ENCODE measurements at places on chromosomes 6 and 20.
A peak's percentile ranks its signal among the peaks of the same experiment; 100 is the strongest.

- no peak for DNase-seq
Measured at GRCh38 chr6:129989396-129989795, 29.0 kb upstream of the L3MBTL3 start.

DNA sequence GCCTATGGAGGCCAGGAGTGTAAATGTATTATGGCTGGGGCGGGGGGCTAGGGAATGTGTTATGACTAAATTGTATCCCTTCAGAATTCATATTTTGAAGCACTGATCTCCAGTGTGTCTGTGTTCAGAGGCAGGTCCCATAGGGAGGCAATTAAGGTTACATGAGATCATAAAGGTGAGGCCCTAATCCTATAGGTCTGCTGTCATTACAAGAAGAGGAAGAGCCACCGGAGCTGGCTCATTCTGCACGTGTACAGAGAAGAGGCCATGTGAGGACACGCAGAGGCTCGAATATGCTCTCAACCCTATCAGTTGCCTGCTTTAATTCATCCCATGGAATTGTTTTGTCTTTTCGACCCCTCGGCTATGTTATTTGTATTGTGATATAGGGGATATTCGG, 76.9 kb downstream of the VTA1 start:
- no peak for DNase-seq

GRCh38 chr20:57611586-57612311, 8.5 kb downstream of the ZBP1 start:
- DNase-seq, result no peak

GRCh38 chr20:51931371-51931781, 129.1 kb upstream of the SALL4 start:
- DNase-seq, result no peak

GRCh38 chr6:11724286-11724685, 54.3 kb downstream of the ADTRP start:
- no peak for DNase-seq

- no peak for DNase-seq
Measured at GRCh38 chr20:47533518-47534062, 31.9 kb downstream of the NCOA3 start.

- no peak for DNase-seq
Measured at GRCh38 chr6:105821027-105821426, 265.1 kb upstream of the PRDM1 start.

DNA sequence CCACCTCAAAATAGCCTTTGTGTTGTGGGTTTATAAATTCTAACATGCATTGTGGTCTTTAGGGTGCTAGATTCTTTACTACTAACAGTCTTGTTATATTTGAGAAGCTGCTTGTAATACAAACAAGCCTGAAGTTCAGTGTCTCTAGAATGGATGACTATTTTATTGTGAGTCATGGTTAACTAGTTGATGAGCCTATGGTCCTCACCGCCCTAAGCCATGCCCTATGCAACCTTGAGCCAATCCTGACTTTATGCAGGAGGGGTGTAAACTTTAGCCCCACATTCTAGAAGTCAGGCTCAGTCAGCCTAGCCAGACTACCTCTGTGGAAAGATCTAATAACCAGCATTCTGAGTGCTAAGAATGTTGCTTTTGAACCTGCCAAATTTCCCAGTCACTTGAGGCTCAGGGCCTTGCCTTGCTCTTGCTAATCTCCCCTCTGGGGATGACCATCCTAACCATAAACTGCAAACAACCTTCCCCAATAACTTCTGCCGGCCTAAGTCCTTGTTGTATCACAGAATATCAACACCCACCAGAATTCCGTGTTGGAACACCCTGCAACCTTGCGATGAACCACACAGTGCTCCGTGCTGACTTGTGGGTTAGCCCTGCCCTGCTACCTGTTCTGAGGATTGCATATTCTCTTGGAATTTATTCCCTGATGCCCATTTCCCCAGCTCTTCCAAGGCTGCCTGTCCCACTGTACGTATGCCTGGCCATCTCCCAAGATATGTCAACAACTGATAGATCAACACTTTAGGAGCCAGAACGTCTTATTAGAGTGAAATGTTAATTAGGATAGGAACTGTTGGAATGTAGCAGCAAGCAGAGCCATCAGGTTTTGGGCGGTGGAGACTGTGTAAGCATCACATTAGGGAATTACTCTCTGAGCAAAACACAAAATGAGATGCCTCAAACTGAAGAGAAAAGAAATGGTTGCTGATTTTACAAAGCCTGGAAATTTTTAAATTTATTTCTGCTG, 71.7 kb upstream of the CEP85L start:
- DNase-seq, result no peak

GRCh38 chr6:144286503-144287393, 1.6 kb downstream of the UTRN start:
- DNase-seq, result peak; percentile 82

DNA sequence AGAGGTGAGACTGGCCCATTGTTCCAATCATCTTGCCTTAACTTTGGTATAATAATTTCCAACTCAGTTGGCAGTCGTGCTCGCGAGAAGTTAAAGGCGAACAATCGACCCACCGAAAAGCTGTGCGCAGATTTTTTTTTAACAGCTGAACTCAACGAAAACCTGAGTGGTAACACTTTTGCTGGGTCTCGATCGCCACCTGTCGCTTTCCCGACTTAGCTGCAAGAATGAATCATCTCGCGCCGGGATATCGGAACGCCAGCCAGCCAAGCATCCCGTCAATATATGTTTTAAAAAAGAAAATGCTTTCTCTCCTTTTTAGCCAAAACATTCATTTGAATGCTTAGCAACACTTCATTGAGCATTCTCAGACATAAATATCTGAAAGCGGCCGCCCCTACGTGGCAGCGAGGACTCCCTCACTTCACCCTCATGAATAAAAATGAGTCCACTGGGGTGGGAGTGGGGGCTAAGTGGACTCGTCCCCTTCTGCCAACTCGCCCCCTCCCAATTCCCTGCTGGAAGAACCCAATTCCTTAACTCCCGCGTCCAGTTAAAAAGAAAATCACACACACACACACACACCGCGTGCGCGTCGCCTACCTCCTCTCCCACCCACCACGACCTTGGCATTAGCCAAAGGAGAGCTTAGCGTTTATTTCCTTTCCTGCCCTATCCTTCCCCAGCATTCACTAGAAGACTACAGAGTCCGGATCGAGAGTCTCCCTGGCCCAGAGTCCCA, 1.5 kb downstream of the COL12A1 start:
- peak; percentile 90 for DNase-seq

DNA sequence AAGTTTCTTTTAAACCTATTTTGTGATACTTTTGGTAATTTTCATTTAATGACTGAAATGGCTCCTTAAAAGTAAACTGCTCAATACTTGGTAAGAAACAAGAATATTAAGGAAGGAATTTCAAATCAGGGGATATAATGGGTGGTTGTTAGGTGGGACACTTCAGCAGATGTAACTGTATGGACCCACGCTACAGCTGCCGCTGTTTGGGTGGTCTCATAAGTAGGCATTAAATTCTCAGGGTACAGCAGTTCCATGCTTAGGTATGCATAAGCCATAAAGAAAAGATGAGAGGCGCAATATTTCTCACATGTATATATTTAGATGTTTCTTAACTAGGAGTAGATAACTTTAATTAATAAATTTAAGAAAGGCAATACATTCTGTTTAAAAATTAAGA, 35.0 kb downstream of the COL19A1 start:
- DNase-seq, result no peak

DNA sequence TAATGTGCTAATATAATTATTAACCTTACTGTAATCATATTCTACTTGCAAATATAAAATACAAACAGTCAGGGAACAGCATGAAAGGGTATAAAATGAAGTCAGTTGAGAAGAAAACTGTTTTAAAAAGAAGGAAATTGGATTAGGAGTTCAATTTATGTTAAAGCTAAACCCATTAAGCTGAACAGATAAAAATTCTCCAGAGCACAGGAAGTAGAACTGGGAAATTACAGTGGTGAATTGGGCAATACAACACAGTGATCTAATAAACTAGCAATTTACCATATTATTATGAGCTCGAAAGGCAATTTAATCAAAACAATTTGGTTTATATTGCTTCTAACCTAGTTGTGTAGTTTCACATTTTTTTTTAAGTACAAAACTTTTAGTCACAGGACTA, 407.4 kb upstream of the RGS17 start:
- DNase-seq, result no peak

DNA sequence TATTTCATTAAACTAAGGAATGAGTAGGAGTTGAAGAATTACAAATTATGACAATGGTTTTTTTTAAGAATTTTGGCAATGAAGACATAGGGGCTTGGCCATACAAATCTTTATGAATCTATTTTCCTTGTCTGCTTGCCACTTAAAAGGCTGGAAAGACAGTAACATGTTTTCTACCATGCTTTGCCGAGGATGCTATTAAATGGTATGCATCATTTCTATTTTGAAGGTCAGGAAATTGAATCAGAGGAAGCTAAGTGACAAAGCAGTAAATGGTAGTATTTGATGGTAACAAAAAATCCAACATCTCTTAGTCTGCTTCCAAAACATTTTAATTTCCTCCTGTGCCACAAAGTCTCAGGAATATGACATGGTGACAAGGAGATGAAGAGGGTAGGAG, 287.2 kb downstream of the RFPL4B start:
- DNase-seq, result no peak

- DNase-seq, result peak; percentile 68
Measured at GRCh38 chr20:49987868-49988690, 5.3 kb downstream of the SNAI1 start.

DNA sequence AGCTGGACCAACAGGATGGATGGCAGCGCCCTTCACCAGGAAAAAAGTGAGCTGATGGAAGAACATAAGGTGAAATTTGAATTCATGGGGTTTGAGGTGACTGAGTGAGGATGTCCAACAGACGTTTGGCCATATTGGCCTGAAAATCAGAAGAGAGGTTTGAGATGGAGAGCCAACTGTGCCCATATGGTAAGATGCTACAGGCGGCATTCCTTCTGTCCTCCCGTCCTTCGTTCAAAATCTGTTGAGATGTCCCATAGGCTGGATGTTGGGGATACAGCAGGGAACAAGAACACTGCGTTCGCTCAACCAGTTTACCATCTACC, 468 bp upstream of the CMTR1 start:
- DNase-seq, result no peak

GRCh38 chr20:35497780-35498189, 31.7 kb downstream of the C20orf173 start:
- peak; percentile 94 for DNase-seq

- DNase-seq, result no peak
Measured at GRCh38 chr6:13702809-13703302, 8.8 kb downstream of the RANBP9 start.

DNA sequence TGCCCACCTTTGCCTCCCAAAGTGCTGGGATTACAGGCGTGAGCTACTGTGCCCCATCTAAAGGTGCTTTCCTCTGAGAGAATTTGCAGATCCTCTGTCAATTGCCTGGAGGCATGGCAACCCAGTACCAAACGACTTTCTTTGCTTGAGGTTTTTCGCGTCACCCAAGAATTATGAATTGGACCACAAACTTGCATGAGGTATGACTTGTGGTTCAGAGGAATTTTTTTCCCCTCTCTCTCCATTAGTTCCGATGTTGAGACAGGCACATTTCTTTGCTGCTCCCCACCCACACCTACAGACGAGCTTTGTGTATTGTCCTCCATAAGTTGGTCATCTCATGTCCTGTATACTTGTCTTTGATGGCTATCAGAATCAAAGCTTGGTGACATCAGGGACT, 11.8 kb upstream of the SCAF8 start:
- DNase-seq, result peak; percentile 74

- no peak for DNase-seq
Measured at GRCh38 chr6:42756722-42757121, 10.8 kb upstream of the TBCC start.

DNA sequence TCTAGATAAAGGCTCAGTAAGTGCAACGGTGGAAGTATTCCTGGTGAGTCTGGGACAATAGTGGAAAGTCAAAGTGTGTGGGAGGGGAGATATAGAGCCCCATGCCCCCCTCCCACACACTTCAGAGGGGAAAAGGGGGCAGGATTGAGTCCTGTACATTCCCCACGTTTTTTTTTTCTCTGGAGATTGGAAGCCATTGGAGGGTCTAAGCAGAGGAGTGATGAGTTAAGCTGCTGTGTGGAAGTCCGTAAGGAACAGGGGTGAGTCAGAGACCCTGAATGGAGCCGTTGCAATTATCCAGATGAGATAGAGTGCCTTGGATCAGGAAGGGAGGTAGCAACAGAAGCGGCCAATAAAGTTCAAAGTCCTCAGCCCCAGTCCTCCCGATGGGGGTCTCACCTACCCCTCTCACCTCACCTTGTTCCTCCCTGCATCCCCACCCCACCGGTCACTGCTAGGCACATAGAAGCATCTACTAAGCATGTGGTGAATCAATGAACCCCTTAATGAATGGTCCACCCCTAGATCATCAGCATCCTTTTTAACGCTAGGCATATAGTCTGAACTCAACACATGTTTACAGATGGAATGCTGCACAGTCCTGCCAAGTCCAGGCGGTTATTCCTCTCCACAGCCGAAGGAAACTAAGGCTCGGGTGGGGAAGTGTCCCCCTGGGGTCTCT, 662 bp upstream of the SLC9A8 start:
- no peak for DNase-seq

GRCh38 chr6:31058128-31058894, 48.0 kb downstream of the MUC22 start:
- DNase-seq, result peak; percentile 32

DNA sequence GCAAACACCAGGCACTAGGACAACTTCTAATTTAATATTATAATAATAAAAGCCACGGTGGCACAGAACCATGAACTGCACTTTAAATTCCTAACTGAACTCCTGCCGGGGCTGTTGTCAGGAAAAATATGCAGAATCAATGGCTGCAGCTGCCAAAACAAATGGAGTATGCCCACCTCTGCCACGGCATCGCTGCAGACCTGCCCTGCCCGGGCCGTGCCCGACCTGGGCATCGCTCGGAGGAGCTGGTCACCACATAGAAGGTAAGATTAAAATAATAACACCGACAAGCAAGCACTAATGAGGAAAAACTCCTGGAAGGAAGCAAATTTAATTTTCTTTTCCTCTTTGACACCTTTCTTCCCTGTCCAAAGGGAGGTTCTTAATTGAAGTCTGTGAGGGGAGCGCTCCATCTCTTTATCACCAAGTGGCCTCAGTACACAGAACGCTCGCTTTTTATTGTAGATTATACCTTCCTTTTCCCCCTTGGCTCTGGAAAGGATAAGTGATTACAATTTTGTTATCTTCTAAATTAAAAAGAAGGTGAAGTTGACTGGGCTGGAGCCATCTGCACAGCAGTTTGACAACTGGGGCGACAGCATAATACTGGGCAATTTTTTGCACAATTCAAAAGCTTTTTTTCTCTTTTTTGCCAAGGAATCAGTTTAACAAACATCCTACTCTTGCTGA, 351.3 kb downstream of the ZFAND3 start:
- DNase-seq, result no peak

DNA sequence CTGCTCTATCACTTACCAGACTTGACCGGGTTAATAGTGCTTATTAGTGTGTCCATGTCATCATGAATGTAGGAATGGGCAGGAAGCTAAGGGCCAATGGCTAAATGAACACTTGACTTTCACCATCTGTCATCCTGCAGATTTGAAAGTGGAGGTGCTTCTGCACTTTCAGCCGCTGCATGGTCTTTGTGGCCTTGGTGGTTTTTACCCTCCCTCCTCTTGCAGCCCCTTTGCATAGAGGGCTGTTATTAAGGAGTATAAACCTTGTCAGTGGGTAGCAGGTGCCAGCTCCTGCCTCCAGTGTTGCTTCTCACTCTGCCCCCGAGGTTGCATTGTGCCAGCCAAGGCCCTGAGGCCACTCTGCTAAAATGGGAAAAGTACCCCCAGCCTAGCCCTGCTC, 122.2 kb upstream of the TNFAIP3 start:
- no peak for DNase-seq

GRCh38 chr20:61972636-61973508, 92.8 kb downstream of the TAF4 start:
- no peak for DNase-seq

Measured in myocyte (in vitro differentiated cells).